ENCODE measurements at places on chromosomes 6 and 20.

GRCh38 chr6:69106511-69106910 is 471.4 kb downstream of the ADGRB3 start:
- DNase-seq = no peak

GRCh38 chr6:143695130-143695968 is 17.6 kb downstream of the PHACTR2 start:
- DNase-seq = peak; percentile 9

GRCh38 chr6:118617417-118617816 is 34.0 kb downstream of the CEP85L start:
- DNase-seq = no peak

- peak; percentile 46 for DNase-seq
These were observed 590 bp downstream of the SLCO4A1 start for GRCh38 chr20:62642666-62643520.

DNA sequence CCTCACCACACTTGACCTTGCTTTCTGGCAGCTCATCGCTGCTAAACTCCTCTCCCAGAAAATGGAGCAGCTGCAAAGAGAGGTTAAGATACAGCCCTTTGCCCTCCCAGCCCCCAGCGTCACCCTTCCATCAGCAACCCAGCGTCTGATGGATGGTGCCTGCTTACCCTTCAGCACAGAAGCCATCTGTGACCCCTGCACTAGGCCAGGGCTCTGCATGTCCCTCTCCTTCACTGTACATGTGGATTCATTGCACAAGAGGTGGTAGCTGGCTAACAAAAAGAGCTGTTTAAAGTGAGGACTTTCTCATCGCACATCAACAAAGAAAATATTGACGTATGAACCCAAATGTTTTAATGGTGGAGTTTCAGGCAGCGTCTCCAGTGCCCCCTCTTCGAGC is 12.3 kb downstream of the LBP start:
- DNase-seq = no peak

DNA sequence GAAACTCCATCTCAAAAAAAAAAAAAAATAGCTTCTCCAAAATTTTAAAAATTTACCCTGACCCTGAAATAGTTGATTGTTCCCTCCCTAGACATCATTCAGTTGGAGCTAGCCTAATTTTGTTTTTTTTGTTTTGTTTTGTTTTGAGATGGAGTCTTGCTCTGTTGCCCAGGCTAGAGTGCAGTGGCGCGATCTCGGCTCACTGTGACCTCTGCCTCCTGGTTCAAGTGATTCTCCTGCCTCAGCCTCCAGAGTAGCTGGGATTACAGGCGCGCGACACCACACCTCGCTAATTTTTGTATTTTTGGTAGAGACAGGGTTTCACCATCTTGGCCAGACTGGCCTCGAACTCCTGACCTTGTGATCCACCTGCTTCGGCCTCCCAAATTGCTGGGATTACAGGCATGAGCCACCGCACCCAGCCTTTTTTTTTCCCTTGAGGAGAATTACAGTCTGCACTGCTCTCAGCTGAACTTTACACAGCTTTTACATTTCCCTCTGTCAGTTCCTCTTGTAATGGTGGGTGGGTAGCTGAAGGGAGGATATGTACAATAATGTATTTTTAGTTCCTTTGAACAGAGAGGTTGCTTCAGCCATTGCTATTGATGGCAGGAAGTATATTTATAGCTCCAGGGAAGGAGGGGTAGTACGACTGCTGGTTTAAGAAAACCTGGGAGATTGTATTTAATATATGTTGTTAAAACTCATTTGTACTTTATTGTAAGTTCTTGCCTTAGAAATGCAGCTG is 27.7 kb downstream of the PTPRA start:
- no peak for DNase-seq

DNA sequence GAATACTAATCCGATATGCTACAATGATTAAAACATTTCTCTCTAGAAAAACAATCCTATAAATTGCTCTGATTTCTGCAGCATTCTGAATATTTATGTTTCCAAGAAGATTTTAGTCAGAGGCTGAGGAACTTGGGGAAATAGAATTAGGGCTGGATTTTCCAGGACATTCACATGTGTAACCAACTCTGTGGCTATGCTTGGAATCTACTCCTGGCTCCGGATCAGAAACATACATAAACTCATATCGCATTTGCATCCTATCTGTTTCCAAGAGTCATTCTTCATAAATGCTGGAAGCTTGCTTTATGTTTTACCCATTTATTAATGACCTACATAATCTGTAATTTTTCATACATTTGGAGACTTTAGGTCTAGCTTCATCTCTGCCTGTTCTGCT is 459.9 kb upstream of the MARCKS start:
- no peak for DNase-seq

DNA sequence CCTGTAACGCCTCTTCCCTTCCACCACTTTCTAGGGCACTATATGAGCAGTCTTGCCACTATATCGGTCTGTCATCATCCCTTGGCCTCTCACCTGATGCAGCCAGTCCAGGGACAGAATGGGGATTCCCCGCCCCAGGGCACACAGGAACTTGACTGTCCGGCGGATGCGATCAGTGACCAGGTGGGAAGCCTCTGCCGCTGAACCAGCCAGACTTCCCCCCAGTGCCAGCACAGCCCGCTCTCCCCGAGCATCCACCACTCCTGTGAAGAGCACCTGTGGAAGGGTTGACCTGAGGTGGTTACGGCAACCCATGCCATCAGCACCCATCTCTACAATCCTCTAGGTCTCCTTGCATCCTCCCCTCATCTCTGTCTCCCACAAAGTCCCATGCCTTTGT is 12.2 kb upstream of the NRM start:
- DNase-seq = no peak

DNA sequence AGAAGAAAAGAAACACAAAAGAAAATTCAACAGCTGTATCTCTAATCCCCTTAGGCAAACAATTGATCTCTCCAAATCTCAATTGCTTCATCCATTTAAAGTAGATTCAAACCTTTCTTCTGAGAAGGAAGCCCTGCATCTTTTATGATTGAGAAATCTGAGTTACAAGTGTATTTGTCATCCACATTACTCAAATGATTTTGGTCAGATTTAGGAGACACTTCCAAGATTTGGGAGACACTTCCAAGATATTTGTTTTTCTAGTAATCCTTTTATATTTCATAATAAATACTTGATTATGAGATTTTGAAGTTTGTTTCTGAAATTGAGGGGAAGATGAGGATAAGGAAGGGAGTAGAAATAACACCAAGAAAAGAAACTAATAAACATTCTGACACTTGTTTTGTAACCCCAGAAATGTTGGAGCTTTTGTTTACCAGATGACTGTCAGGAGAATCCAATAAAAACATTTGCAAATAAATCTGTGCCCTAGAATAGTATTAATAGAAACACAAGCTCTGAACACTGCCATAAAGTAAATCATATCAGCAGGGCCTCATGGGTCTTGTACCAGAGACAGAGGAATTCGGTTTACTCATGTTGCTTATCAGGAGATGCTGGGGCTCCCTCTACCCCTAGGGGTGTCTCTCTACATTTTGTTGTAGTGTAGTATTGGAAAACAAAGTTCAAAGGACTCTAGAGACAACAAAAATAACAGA is 314.3 kb upstream of the NT5E start:
- no peak for DNase-seq

GRCh38 chr6:83371423-83371822 is 59.4 kb downstream of the ME1 start:
- no peak for DNase-seq

- DNase-seq = no peak
These were observed 4.3 kb downstream of the GFRA4 start for GRCh38 chr20:3658716-3659491.
